ENCODE measurements at places on chromosomes 11 and 22. TPM values are rescaled to one million over a fixed set of nuclear protein-coding genes. Genes with fewer than 3 reads are reported as not detected.
A peak's percentile ranks its signal among the peaks of the same experiment; 100 is the strongest.

- peak; percentile 33 for DNase-seq
Observed at GRCh38 chr11:68942095-68942620, 38.5 kb downstream of the IGHMBP2 start.

Gene C11orf68
- 41.8 TPM for total RNA-seq

- DNase-seq, result no peak
Observed at GRCh38 chr11:70464509-70465361, 66.4 kb downstream of the CTTN start.

DNA sequence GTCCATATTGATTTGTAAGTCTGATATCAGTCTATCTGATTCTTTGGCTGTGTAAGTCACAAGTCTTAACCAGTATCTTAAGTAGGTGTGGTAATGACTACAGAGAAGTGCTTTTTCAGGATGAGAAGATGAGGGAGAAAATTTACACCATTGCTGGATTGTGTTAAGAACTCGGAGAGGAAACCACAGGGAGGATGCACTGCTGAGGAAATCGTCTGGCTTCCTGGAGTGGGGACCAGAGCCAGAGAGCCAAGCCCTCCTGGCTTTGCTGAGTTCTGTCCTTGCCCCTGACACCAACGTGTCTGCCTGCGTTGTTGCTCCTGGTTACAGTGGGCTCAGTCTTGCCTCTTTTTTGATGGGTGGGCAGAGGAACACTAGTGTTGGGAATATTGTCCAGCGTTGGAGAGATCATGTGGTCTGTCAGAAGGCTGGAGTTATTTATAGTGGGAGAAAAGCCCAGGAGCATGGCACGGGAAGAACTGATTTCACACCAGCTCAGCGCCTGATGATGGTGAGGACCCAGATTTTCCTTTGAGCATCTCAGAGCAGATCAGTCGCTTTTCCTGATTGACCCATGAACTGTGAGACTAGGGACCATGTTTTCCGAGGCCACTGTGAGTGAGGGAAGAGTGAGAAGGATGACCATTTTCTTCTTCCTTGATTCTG, 29.6 kb downstream of the MARK2 start:
- DNase-seq, result no peak

Gene GAS2L1
- 22.8 TPM for total RNA-seq

DNA sequence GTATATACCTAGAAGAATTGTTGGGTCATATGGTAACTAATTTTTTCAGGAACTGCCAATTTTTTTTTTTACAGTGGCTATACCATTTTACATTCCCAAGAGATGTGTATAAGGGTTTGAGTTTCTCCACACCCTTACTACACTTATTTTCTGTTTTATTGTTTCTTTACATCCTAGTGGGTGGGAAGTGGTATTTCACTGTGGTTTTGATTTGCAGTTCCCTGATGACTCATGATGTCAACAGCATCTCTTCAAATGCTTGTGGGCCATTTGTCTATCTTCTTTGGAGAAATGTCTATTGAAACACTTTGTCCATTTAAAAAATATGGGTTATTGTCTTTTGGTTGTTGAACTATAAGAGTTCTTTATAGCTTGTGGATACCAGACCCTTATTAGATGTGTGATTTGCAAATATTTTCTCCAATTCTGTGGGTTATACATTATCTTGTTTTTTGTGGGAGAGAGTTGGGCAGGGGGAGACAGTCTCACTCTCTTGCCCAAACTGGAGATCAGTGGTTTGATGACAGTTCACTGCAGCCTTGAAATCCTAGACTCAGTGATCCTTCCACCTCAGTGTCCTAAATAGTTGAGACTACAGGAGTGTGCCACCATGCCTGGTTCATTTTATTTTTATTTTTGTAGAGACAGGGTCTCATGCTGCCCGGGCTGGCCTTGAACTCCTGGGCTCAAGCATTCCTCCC, 30.3 kb upstream of the PISD start:
- no peak for DNase-seq

- no peak for DNase-seq
Observed at GRCh38 chr11:12272821-12273617, 104.4 kb upstream of the PARVA start.

- DNase-seq, result peak; percentile 87
Observed at GRCh38 chr22:36180038-36180880, 19.7 kb upstream of the APOL3 start.

- DNase-seq, result no peak
Observed at GRCh38 chr11:86632499-86633269, 39.7 kb downstream of the ME3 start.

Measured in right cardiac atrium (tissue), 5 donors.